ENCODE measurements at places on chromosomes 4 and X.

DNA sequence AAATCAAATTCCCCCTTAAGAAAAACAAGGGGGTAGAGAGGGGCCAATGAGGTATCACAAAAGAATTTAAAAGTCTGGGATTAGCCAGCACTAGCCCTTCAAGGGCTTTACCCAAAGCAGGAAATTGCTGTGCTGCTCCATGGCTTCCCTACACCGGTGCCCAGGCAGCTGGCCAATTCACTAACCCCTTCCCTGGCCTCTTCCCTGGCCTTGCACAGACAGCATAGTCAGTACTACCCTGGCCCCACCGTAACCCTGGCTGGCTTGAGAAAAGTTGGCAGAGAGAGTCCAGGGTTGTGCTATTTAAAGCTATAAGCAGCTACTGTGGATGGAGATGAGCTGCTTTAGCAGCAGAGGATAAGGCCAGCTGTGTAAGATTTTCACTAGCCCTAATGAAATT is 43.1 kb downstream of the ADAMTS3 start:
- peak; percentile 82 for DNase-seq

DNA sequence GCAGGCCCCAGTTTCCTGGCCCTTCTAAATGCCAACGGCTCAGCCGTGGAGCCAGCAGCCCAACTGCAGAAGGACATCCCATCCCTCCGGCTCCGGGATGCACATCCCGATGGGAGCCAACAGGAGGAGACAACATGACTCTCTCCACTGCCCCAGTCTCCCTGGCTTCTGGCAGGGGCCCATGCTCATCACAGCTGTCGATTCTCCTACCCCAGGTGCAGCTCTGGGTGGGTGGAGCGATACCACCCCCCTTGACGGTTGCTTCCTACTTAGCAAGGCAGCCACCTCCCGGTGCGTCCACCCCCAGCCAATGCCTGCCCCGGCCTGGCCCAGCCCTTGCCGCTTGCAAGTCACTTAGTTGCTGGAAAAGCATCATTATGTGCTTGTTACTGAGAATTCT is 19.5 kb downstream of the ZNF275 start:
- no peak for DNase-seq

DNA sequence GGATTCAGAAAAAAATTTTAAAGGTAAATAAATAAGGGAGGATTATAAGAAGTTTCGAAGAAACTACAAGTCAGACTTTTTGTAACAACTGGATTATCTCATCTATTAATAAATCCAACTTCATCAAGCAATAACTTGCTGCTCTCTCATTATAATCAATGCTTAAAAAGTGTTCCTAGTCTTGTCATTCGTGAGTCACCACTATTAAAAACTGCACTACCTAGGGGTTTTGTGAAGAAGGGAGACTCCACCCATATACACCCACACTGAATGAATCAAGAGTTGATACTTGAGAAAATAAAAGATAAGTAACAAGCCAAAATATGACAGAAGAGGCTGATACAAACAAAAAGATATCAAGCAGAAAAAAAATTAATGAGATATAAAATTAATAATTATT is 360.5 kb downstream of the ZNF674 start:
- DNase-seq: peak; percentile 8

DNA sequence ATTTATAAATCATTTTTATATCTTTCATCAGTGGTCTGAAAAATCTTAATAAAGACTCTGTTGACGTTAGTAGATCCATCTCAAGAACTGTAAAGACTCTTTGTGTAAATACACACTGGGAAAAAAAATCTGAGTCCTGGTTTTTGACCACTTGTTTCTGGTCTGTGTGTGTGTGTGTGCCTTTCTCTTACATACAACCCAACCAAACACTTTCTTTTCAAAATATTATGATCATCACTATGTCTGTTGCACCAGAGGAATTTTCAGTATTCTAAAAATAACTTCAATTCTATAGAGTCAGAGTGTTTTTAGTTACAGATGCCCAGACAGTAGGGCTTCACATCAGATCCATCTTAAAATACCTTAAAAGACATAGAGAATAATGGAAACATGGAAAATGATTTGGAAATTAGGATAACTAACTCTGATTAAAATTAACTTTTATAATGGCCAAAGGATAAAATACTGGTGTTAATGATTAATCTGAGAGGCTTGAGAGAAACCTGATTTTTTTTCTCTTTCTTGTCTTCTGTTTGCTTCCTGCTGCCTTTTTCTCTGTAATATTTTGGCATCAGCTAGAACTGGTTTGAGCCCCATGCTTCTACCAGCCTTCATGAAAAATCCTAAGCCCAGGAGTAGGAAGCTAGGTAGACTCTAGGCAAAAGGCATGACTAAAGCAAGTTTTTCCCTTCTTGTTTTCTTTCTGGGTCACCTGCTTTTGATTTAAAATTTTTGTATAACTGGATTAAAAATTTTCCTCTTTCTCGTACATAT is 99.7 kb downstream of the ATXN3L start:
- peak; percentile 62 for DNase-seq

DNA sequence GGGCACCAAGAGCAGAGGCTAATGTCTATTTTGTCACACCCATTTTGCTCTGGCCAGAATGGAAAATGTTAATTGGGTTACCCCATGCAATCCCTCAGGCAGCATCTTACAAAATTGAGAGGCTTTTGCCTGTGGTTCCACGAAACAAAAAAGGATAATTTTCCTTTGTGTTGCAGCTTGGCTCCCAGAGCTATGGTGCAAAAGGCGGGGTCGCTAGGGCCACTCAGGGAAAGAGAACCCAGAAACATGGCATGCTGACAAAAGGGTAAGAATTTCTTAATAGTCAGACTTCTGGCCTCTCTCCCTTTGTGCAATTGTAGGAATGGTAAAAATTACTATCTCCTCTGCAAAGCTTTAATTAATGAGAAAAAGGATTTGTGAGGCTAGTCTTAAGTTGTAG is 119.6 kb upstream of the BANK1 start:
- no peak for DNase-seq

GRCh38 chrX:108117988-108118387 is 26.4 kb downstream of the ATG4A start:
- no peak for DNase-seq

DNA sequence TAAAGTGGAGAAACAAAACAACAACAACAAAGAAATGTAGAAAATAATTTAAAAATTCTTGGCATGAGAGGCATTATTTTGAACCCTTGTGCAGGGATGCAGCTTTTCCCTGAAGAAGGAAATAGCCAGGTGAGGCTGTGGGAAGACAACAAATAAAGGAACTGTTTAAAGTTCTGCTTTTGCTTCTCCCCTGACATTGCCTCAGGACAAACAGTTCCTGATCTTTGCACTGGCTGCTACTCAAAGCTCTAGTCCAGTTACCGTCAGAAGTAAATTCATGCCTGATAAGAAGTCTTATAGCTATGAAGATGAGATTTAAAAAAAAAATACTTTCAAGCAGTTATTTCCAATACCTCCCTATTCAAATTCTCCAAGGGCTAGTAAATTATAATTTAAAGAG is 233.8 kb downstream of the IL15 start:
- DNase-seq: no peak

DNA sequence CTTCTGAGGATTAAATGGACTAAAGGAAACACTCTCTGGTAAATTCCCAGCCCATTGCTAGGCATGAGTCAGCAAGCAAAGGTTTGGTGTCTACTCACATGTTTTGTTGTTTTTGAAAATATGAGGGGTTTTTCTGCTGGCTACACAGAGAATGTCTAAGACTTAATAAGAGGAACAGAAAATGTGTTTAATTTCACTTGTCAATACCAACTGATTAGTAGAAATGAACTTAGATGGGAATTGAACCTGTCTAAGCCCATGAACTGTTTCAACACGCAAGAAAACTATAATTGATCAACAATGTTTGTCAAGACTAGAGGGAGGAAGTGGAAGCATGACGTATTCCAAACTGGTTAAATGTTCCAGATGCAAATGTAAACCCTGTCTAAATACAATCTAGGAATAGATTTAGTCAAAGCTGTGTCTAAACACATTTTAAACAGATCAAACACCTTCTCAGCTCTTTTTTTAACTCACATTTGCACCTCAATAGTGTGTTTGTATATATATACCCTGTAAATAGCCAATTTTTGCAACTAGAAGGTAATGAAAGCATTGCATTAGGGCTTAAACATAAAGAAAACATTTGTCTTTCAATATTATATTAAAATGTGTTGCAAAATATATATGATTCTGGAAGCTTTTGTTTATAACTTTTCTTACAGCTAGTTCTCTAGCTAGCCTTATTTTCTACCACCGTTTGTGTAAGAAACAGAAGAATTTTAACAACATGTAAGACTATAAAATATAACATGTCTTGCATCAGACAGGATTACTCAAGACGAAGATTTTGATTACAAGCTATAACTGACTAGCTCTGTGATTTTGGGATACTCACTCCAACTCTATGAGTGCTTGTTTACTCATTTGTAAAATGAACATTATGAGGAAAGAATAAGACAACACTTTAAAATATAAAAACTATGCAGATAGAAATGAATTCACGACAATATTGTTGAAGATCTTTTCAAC is 607.8 kb downstream of the FSTL5 start:
- peak; percentile 92 for DNase-seq

GRCh38 chr4:122552898-122553297 is 68.0 kb downstream of the IL21 start:
- DNase-seq: no peak

DNA sequence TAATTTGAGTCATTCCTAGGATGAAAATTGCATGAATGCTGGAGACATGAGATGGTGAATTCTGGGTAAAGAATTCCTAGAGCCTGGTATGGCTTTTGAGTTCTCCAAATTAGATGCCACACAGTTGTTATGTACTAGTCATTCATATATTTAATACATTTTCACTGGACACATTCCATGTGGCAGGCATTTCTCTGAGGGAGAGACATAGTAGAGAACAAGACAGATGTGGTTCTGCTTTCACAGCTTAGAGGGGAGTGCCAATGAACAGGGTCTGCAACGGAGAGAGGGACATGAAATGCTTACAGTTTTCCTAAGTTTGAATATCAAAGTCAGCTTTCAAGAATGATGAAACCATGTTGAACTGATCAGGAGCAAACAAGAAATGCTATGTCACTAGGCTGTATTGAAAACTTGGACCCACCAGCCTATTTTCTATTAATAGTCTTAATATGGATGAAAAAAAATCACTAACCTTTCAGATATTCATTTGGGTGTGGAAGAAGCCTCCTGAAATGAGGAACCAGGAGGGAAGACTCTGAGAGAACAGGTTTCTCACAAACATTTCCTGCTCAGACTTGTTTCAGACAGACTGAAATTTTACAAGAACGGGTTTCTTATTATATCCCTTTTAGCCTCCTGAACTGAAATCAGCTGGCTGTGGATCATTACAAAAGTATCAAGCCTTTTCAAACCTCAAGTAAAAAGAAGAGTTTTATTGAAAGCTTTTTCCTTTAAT is 276.0 kb upstream of the TET2 start:
- DNase-seq: no peak

DNA sequence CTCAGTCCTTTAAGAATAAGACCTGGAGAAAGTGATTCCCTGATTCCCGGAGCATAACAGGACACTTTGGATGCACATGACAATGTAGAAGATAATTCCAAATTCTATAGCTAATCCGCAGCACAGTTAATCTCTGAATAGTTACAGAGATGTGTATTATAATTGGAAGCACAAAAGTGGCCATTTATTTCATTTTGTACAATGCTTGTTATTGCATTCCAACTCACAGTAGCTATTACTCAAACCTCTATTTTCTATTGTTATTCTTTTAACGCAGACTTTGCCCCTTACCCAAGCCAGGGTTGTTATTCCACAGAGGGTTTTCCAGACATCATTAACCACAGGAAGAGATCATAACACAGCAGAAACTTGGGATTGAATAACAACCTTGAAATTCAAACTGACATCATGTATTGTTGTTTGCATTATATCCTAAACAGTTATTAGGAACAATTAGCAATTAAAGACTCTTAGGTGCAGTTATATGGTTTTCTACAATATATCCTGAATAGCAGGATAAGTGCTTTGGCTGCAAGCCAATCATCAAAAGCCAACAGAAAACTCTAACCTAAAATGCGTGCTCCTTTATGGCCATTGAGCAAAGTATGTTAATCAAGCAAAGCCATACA is 984.0 kb upstream of the TENM3 start:
- DNase-seq: no peak

DNA sequence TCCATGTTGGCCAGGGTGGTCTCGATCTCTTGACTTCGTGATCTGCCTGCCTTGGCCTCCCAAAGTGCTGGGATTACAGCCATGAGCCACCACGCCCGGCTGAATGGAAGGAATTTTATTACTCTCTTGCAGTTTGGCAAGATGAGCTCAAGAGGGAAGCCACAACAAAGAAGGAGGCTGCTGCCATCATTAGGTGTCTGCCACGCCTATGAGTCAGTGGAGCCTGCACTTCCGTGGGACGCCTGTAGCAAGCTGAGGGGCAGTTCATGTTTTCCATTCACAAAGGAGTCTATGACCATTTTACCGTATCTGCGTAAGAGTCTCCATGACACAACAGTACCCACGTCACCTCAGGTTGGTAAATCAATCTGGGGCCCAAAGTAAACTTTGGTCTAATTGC is 51.2 kb upstream of the CHRNA9 start:
- peak; percentile 36 for DNase-seq

- peak; percentile 69 for DNase-seq
These were observed 222.1 kb downstream of the FRMPD4 start for GRCh38 chrX:12360383-12360782.

GRCh38 chr4:143455211-143455610 is 58.3 kb upstream of the SMARCA5 start:
- peak; percentile 6 for DNase-seq

- DNase-seq: no peak
These were observed 625.6 kb upstream of the FAM241A start for GRCh38 chr4:111519683-111520082.

GRCh38 chr4:23931489-23931830 is 41.6 kb upstream of the PPARGC1A start:
- no peak for DNase-seq

DNA sequence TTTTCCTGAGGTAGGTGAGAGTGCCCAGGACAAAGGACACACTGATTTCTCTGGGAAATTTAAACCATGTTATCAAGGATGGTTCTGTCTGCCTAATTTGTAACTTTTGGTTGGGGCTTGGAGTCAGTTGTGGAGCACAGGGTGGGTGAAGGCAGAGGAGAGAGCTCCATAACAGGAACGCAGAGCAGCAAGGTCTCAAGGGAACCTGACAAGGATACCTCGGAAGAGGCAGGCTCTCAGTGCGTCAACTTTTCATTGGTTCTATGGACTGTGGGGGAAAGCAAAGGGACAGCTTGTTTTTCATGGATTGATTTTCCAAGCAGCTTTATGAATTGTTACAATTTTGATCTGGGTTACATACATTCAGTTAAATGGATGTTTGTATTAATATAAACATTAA is 110.4 kb downstream of the SLIT2 start:
- no peak for DNase-seq

- peak; percentile 93 for DNase-seq
These were observed 75.9 kb upstream of the CAMK2D start for GRCh38 chr4:113837397-113837796.

DNA sequence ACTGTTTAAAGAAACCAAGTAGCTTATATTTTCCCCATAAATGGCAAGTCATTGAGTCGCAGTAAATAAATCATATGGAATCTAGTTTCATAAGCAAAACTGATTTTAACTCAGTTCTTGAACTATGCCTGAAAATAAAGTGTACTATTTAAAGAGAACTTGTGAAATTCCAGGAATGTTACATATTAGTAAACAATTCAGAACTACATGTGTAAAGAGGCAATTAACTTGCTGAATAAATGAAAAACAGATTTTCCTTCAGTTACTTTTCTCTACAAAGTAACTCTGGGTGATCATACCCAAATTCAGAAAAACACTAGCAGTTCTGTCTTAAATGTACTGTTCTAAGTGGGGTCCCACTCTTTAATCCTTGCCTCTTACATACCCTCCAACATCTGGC is 236.1 kb upstream of the EDNRA start:
- no peak for DNase-seq

- DNase-seq: no peak
These were observed 6.4 kb upstream of the PROM1 start for GRCh38 chr4:16090096-16090705.

Data from iris pigment epithelial cell (primary cell).